ENCODE measurements at places on chromosomes 6 and 20. TPM values are rescaled to one million over a fixed set of nuclear protein-coding genes. Genes with fewer than 3 reads are reported as not detected.
A peak's percentile ranks its signal among the peaks of the same experiment; 100 is the strongest.

The CNKSR3 gene
- 25.8 TPM for polyA plus RNA-seq

The FAM209A gene
- 0.21 TPM for polyA plus RNA-seq

The IP6K3 gene
- 0.34 TPM for polyA plus RNA-seq

GRCh38 chr20:1075616-1076015 is 42.8 kb upstream of the PSMF1 start:
- DNase-seq = no peak

DNA sequence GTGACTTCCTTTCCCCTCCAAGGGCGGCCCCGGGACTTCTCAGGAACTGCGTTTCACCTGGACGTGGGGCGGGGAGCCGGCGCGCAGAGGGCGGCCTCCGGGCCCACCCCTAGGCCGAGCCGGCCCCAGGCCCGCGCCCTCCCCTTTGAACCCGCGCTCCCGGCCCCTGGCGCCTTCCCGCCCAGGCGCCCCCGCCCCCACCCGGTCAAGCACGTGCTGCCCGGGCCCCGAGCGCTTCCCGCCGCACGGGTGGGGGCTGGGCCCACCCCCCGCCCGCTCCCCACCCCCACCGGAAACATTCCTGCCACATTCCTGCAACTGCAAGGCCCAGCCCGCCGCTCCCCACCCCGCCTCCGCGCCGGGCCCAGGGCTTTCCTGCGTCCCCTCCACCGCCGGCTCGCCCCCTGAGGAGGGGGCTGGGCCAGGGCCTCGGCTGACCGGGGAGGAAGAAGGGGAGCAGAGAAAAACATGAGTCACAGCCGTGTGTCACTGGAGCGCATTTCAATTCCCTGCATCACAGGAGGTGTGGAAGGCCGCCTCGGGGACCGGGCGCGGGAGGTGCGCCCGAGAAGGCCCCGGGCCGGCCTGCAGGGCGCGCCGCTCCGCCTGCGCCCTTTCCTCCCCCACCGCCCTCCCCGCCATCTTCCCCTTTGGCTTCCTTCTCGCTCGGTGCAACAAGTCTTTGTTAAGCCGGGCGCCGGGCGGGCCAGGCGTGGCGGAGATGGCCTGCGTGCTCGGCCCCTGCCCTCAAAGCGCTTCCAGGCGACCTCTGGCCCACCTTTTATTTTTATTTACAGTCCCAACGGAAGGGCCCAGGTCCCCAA is 1.2 kb upstream of the HMGA1 start:
- DNase-seq = peak; percentile 60

DNA sequence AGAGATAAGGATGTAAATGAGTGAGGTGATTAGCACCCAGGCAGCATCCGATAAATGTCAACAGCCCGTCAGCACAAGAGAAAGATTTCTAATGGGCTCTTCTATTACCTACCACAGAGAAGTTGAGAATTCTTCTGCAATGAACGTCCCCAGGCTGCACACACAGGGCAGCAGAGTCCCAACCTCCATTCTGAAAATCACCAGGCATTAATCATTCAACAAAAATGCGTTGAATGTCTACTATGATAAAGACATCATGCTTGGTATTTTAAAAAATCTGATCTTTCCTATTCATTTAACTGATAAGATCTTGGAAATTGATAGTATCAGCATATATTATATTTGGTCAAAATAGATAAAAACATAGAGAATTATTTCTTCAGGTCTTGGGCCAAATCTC is 59.5 kb upstream of the VGLL2 start:
- no peak for DNase-seq

DNA sequence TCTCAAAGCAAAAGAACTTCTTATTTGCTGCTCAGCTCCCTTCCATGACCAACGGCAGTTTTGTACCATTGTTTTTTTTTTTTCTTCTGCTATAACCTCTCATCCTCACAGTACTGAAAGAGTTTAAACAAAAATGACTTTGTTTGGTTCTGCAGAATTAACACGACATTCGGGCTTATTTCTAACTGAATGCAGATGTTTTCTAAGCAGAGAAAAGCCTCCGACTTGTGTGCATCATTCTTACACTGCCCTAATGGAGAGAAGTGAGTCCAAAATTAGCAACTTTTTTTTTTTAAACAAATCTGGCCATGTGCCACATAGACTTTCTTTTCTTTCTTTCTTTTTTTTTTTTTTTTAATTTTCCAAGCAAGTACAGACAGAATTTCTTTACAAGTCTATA is 382.7 kb downstream of the HDGFL1 start:
- DNase-seq = no peak

The LRRN4 gene
- 6.3 TPM for polyA plus RNA-seq

The SDCBP2 gene
- polyA plus RNA-seq = 62.8 TPM

The WFDC11 gene
- polyA plus RNA-seq = not detected

GRCh38 chr6:168039301-168039700 is 39.7 kb downstream of the FRMD1 start:
- DNase-seq = no peak

DNA sequence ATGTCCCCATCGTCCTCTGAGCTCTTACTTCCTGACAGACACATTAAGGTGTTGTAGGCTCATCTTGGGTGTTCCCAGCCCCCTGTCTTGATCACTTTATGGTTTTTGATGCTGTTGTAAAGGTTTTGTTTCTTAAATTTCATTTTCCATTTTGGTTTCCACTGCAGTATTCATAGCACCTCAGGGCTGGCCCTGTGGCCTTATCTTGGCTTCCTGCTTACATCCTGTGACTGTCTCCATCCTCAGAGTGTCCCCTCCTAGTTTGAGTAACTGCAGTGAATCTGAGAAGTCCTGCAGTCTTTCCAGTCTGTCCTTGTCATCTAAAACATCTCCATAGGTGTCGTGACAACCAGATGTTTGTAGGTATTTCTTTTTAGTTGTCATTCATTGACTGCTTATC is 50.9 kb downstream of the JARID2 start:
- DNase-seq = no peak

The NKAIN4 gene
- 6.8 TPM for polyA plus RNA-seq

DNA sequence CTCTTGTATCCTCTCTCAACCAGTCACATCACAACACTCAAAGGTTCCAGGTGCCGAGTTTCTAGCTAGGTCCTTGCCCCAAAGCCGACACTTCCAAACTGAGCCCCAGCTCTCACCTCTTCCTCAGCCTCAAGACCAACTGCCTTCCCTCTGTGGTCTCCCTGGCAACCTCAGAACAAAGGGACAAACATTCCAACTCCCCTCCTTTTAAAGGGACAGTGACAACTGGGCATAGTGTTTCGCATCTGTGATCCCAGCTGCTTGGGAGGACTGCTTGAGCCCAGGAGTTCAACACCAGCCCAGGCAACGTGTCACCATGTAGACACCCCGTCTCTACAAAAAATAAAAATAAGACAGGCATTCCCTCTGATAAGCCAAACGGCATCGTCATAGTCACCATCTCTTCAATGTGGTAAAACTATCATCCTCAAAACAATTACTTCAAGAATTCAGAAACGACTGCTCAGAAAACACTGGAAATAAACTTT is 11.3 kb downstream of the DIDO1 start:
- no peak for DNase-seq

The GPRC6A gene
- polyA plus RNA-seq = not detected

The PDE10A gene
- 2.7 TPM for polyA plus RNA-seq

GRCh38 chr20:52150440-52151258 is 40.9 kb downstream of the ZFP64 start:
- peak; percentile 12 for DNase-seq

The CCND3 gene
- polyA plus RNA-seq = 53.6 TPM

DNA sequence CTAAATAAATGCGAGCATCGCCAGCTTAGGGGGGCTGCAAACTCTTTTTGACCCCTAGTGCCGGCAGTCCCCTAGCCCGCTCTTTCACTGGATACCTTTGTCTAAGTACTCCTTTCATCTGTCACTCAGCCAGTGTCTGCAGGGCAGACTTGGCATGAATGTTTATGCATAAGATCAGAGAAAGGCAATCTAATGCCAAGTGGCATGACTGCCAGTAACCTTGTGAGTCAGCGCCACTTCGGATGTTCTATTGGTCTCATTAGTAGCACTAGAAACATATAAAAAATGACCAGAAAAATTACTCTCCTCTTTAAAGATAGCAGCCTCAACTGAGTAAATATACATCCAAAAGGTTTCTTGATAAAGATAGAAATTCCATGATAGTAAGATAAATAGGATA is 192.2 kb downstream of the TBC1D32 start:
- no peak for DNase-seq

The PRSS16 gene
- 7.9 TPM for polyA plus RNA-seq

DNA sequence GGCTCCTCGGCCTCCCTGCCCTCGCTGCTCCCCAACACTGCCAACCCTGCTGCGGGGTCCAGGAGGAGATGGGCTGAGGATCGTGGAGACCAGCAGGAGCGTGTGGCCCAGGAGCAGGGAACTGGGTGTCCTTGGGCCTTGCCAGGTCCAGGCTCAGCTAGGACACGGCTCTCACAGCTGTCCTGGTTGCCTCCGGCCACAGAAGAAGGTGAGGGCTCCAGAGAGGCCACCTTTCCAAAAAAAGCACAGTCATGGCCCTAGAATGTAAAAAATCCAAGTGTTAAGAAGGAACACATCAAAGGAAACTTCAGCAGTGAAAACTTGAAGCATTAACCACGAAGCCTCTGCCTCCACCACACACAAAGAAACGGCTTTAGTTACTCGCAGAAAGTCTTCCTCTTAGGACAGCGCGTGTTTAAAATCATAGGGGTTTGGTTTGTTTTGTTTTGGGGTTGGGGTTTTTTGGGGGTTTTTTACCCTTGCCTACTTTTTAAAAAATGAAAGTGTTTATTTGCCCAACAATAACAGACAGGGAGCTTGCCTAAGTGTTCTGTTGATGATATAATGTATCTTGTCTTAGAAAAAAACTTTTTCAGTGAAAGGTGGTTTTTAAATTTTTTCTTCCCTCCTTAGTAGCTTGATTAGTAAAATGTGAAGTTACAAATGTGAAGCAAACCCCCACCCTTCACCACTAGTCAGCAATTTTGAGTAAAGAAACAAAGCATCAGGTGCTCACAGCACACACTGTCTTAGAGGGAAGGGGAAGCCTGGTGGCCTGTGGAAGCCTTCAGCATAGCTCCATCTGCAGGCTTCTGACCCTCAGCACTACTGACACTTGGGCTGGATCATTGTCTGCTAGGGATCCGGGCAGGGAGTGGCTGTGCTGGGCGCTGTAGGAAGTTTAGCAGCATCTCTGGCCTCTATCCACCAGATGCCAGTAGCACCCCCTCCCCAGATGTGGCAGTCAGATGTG is 60.0 kb downstream of the PTPN1 start:
- no peak for DNase-seq

The ENPP3 gene
- 43.7 TPM for polyA plus RNA-seq

- no peak for DNase-seq
Measured at GRCh38 chr6:18182568-18182967, 27.3 kb downstream of the KDM1B start.

DNA sequence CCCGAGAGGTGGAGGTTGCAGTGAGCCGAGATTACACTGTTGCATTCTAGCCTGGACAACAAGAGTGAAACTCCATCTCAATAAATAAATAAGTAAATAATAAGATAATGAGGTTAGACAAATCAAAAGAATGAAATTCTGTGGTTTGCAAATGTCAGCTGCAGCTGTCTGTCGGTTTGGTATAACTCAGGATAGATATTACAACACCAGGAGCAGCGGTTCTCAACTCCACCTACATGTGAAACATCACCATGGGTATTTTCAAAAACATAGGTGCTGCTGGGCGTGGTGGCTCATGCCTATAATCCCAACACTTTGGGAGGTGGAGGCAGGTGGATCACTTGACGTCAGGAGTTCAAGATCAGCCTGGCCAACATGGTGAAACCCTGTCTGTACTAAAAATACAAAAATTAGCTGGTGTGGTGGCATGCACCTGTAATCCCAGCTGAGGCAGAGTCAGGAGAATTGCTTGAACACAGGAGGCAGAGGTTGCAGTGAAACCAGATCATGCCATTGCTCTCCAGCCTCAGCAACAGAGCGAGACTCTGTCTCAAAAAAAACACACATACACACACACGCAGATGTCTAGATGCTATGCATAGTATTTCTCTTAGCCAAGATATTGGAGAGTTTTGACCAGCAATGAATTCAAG is 126.1 kb upstream of the LAMP5 start:
- DNase-seq = no peak

GRCh38 chr6:10184371-10185227 is 230.3 kb downstream of the TFAP2A start:
- no peak for DNase-seq

GRCh38 chr20:47127999-47128398 is 228.5 kb downstream of the ZMYND8 start:
- DNase-seq = no peak

DNA sequence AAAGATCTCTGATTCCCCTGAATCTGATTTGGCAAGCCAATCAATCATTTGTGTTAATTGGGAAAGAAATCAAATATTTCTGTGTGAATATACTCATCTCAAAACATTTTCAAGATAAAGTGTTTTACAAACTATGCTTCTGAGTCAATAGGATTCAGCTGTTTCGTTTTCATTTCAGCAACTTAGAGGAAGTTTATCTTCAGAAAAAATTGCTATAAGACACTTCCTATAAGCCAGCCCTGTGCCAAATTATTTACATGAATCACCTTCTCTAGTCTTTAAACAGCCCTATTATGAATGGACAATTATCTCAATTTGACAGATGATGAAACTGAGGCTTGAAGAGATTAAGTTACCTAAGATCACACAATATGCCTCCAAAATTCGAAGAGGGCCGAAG is 10.9 kb downstream of the DEFB129 start:
- no peak for DNase-seq

- no peak for DNase-seq
Measured at GRCh38 chr6:67683960-67684359, 951.1 kb upstream of the ADGRB3 start.

The SLC26A8 gene
- polyA plus RNA-seq = 0.24 TPM

- DNase-seq = no peak
Measured at GRCh38 chr20:16709017-16709416, 20.8 kb upstream of the SNRPB2 start.

The TREML2 gene
- 0.43 TPM for polyA plus RNA-seq

DNA sequence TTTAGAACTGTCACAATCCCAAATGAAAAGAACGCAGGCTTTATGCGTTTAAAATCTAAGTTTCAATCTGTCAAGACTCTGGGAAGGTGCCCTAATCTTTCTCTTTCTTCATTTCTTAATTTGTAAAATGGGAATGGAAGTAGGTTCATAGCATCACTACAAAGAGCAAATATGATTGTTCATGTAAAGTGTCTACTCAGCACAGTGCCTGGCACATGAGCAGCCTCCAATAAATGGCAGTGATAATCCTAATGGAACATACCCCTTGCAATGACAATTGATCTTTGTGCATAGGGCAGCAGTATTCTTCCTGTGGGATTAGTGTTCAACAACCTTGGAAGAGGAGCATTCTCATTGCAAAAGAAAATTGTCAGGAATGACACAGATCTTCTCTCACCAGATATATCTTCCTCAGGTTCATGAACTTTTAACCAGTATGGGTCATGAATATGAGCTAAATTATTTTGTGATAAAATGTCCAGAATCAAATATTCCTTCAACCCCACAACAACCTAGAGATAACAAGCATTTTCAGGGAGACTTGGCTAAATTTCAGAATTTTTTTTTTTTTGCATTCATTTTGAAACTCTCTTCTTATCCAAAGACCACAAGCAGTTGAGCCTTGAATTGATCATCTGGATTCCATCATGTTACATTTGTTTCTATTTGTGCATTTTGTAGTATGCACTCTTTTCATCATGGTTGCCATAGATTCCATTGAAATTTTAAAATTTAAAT is 149.1 kb downstream of the TBX18 start:
- DNase-seq = no peak

GRCh38 chr6:10081075-10081474 is 333.8 kb downstream of the TFAP2A start:
- no peak for DNase-seq

The YIPF3 gene
- 108 TPM for polyA plus RNA-seq

- no peak for DNase-seq
Measured at GRCh38 chr20:16279320-16279719, 293.9 kb downstream of the KIF16B start.

All from large intestine (tissue), 12 donors.